T-helper 17 cell (primary cell): ENCODE measurements at places on chromosomes 16 and 17. TPM values are rescaled to one million over a fixed set of nuclear protein-coding genes. Genes with fewer than 3 reads are reported as not detected.

GRCh38 chr16:84999200-84999599 lies 12.1 kb downstream of the ZDHHC7 start:
- no peak overlapping the region for H3K27ac ChIP-seq
- H3K36me3 ChIP-seq: peaks cover 6% of the 10 kb centered on the region
- no peak for DNase-seq
- peaks cover 42% of the 10 kb centered on the region for H3K4me1 ChIP-seq
- H3K27me3 ChIP-seq: no peaks in the 10 kb centered on the region
- H3K4me3 ChIP-seq: no peak overlapping the region

Gene MYH13
- not detected for total RNA-seq

- H3K4me3 ChIP-seq: no peak overlapping the region
- no peaks in the 10 kb centered on the region for H3K27me3 ChIP-seq
- H3K27ac ChIP-seq: no peak overlapping the region
- peaks cover 5% of the 10 kb centered on the region for H3K36me3 ChIP-seq
- H3K4me1 ChIP-seq: peaks cover 19% of the 10 kb centered on the region
Measured at GRCh38 chr17:80225230-80225629, 5.0 kb downstream of the SLC26A11 start.

- no peak overlapping the region for H3K4me3 ChIP-seq
- no peaks in the 10 kb centered on the region for H3K4me1 ChIP-seq
- H3K36me3 ChIP-seq: peaks cover 2% of the 10 kb centered on the region
- H3K27me3 ChIP-seq: peaks cover 6% of the 10 kb centered on the region
- no peak for DNase-seq
Measured at GRCh38 chr16:10625595-10626357, 45.4 kb upstream of the EMP2 start.
